T-helper 2 cell (primary cell): ENCODE measurements at places on chromosomes 12 and 14.

DNA sequence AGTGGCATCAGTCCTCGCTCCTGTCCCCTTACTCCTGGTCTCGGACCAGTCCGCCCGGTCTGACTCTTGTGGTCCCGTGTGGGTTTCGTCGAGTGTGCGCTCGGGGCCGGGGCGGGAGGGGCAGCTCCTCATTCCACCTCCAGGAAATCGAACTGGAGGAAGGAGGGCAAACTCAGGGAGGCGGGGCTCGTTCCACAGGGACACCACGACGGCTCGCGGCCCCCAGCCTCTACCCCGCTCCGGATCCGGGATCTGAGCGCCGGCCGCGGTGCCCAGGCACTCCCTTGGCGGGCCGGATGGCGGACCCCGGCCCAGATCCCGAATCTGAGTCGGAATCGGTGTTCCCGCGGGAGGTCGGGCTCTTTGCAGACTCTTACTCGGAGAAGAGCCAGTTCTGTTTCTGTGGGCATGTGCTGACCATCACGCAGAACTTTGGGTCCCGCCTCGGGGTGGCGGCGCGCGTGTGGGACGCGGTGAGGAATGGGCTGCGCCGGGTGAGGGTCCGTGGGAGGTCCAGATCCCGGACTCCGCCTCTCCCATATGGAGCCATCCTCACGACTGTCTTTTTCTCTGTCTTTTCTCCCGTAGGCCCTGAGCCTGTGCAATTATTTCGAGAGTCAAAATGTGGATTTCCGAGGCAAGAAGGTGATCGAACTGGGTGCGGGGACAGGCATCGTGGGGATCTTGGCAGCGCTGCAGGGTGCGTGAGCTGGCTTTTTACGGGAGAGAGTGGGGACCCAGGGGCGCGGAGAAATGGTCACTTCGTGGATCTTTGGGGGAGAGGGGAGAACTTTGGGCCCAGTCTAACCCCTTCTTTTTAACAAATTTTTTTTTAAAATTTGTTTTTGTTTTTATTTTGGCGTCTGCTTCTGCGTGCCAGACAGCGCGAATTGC is at the start of gene EEF1AKMT3:
EEF1AKMT3 (plus strand) TSS at position 186 of the 894 bp plus-strand sequence; CDS start at position 297, 111 bp downstream.
- no peak for DNase-seq

DNA sequence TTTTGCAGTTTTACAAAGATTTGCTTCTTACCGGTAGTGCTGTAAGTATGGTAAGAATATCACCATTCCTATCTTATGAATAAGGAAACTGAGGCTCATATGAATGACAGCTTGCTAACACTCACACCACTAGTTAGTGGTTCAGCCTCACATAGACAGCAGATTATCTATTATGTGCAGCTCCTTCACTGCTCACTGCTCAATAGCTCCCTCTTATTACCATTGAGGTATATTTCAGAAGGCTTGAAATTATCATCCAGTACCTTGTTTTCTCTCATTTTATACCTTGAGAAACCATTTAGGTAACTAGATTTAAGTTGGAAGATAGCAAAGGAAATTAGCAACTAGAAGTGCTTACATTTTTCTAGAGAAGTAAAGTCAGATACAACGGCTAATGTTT is 15.5 kb downstream of the RIC8B start:
- DNase-seq, result no peak

DNA sequence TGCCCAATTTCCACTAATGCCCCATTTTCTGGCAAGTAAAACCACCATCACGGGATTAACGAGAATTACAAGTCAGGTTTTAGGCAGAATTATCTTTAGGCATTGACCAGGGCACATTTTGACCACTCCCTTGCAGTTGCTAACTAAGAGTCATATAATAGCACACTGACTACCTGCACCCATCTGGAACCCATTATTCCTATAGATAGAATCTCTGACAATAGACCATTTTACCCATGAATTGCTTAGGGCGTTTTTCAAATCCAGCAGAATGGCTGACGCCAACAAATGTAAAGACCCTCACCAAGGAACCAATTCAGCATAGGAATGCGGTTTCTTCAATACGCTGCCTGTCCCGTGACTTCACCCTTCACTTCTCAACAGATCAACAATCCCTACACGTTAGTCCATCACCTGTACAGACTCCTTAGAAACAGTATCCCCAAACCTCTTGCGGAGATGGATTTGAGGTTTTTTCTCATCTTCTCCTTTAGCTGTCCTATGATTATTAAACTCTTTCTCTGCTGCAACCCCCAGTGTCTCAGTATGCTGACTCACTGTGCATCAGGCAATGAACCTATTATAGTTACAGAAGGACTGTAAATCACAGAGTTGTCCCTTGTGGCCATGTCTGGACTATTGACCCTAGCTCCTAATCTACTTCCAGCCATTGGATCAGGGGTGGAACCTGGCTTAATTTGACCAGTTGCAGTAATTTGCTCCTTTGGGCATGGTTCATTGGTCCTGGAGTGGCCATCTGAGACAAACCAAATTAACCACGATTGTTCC is 177.3 kb upstream of the PLXNC1 start:
- DNase-seq, result no peak

- DNase-seq, result no peak
These were observed 101.1 kb upstream of the PLEKHG7 start for GRCh38 chr12:92601680-92602079.

DNA sequence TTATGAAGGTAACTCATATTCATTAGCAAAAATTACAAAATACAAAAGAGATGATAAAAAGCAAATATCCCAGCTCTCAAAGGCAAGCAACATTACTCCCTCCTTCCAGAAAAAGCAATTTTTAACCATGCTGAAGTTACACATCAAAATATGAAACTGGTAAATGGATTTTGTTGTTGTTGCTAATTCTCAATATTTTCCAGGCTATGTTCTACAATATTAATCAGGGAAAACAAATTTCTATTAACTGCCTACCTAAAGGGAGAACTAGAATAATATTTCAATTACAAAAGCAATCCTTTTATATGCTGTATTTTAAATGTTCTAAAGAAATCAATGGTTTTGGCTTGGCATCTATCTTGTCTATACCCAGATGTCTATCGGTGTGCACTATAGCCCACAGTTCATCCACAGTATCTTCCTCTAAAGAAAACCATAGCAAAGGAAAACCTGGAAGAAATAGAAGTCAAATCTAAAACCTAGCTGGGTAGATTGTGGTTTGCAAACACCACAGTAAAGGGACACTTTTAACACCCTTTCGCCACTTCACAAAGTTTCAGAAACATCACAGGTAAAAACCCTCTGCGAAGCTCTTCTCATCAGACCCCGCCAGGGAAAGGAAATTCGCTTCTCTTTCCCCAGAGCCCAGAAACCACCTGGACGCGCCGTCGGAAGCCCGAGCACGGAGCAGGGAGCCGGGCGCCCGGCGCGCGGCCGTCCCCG is 32.0 kb downstream of the TC2N start:
- DNase-seq, result peak; percentile 13
